ENCODE measurements at places on chromosomes 7 and 10. TPM values are rescaled to one million over a fixed set of nuclear protein-coding genes. Genes with fewer than 3 reads are reported as not detected.

The IFIT5 gene
- 9.8 TPM for total RNA-seq

The ATRNL1 gene
- total RNA-seq: 61.7 TPM

The FEZF1 gene
- total RNA-seq: not detected

The SPAG6 gene
- total RNA-seq: not detected

The PDE1C gene
- total RNA-seq: 2.5 TPM

The CUZD1 gene
- 1.1 TPM for total RNA-seq
